Right hindlimb (tissue), 1 donor: ENCODE measurements at places on chromosomes 7 and 10.

DNA sequence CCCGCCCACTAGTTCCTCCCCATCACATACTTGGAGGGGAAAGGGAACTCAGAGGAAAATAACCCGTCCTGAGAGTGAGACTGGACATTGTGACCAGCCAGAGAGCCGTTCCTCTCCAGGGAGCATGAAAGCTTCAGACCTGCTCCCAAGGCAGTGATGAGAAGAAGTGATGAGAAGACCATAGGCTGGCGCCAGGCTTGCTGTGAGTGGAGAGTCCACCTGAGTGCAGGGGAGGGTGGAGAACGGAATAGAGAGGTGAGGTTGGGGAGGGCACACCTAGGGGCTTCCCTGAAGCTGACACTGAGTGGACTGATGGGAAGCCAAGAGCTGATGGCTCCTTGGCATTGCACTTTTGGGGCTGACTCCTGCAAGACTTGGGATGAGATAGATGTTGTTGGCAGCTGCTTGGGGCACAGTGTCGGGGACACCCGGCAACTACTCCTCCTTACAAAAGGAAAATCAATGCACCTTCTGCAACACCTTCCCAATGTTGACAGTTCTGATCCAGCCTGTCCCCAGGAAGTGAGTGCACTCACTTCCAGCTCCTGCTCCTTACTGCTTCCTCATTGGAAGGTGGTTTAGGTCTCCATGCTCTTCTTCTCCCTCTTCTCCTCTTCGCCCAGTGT lies 79.4 kb downstream of the EMX2 start:
- DNase-seq, result no peak

- DNase-seq, result no peak
Measured at GRCh38 chr10:124578231-124579010, 116.8 kb downstream of the LHPP start.

- no peak for DNase-seq
Measured at GRCh38 chr10:76350583-76350982, 919.2 kb downstream of the LRMDA start.

DNA sequence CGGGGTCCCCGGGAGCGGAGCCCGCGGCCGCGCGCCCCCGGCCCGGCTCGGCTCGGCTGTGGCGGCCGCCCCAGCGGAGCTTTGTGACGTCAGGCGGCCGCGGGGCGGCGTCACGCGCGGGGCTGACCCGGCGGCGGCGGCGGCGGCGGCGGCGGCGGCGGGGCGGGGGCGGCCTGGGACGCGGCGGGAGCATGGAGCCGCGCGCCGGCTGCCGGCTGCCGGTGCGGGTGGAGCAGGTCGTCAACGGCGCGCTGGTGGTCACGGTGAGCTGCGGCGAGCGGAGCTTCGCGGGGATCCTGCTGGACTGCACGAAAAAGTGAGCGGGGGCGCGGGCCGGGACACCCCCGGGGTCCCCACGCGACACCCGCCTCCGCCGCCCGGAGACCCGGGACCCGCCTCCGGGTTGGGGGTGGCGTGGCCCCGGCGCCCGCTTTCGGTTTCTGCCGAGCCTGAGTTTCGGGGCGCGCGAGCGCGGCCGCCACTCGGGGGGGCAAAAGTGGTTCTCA lies at the start of gene PWWP2B:
Gene PWWP2B (plus strand): TSS at position 165 of the 506 bp plus-strand sequence. CDS start 27 bp downstream, at position 192.
- no peak for DNase-seq

GRCh38 chr10:27439101-27439500 lies 65.0 kb upstream of the RAB18 start:
- no peak for DNase-seq

GRCh38 chr7:157863906-157864810 lies 527.4 kb downstream of the DNAJB6 start:
- DNase-seq, result no peak

GRCh38 chr10:32295027-32295426 lies 51.9 kb downstream of the EPC1 start:
- no peak for DNase-seq

DNA sequence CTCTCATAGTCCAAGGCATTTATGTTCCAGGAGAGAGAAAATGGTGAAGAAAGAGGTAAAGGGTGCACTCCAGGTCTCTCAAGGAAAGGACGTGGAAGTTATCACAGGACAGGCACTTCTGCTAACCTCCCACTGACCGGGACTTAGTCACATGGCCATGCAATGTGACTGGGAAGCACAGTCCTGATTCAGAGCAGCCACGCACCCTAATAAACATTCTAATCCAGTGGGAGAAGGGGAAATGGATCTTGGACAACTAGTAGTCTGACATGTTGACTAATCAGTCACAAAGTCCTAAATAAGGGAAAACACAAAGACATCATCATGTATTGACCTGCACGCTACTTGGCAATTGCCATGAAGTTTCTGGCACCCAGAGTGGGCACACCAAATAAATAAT lies 417.5 kb upstream of the ZMIZ1 start:
- DNase-seq, result no peak

DNA sequence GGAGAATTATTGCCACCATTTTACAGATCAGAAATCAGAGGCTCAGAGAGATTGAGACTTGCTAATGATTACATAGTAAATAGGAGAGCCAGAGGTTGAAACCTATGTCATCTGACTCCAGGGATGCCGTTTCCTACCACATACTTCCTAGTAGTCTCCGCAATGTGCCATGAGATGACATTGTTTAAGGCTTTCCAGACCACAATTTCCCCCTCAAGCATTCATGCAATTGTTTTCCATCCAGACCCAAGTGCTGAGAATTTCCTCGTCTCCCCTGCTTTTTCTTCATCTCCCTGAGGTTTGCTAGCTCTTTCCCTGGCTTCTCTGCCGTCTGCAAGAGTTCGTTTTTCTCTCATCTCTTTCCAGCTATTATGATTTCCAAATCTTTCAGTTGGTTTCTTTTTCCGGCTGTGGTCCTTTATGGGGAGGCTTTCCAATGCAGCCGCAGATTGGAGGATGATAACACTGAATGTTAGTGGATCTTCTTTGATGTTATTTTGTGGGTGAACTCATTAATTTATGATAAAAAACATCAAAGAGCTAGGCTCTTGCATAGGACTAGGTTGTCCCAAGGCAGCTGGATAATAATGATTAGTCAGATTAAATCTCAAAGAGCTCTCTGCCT lies 6.9 kb upstream of the GOLGA7B start:
- no peak for DNase-seq

DNA sequence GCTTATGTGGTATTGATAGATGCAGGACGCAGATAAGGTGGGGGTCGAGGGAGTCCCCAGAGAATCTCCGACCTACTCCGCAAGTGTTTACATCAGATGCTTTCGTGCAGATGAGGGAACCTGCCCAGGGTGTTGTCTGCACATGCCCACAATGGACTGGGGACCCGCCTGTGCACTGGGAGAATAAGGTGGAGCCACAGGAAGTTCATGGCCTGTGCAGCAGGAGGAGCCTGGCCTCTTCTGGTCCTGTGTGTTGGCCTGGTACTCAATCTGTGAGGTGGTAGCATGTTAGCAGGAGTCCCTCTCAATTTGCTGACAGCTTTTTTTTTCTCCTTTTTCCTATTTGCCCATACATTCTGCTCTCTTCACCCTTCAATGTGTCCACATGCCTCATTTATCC lies 54.1 kb upstream of the AKR1C1 start:
- DNase-seq, result no peak

GRCh38 chr7:104179178-104179577 lies 28.6 kb downstream of the ORC5 start:
- DNase-seq, result no peak

- no peak for DNase-seq
Measured at GRCh38 chr7:147997636-147998035, 592.9 kb upstream of the C7orf33 start.

- DNase-seq, result no peak
Measured at GRCh38 chr10:33041783-33042437, 83.9 kb upstream of the ITGB1 start.

- no peak for DNase-seq
Measured at GRCh38 chr10:6217611-6218010, 14.9 kb downstream of the PFKFB3 start.

- no peak for DNase-seq
Measured at GRCh38 chr10:48803801-48804584, 119.3 kb downstream of the WDFY4 start.

DNA sequence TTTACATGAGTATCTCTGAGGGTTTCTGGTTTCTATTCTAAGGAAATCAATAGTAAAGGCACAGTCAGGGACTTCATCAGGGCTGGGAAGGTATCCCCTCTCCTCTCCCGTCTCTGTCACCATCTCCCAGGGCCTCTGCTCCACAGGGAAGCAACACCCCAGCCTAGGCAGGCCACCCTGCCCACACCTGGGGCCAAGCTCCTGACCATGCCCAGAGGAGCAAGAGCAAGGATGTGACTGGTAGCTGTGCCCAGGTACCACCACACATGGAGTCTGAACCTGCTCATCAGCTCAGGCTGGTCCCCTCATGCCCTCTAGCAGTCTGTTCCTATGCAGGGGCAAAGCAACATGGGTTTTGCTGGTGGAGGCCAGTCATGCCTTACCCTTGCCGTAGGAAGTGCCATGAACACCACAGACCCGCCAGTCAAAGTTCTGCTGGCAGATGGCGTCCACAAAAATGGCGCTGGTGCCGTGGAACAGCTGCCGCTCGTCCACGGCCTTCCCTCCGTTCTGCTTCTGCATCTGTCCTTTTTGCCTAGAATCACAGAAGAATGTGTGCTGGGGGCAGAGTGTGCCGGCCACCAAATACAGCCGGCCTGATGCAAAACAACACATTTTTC lies 36.8 kb downstream of the PARP12 start:
- DNase-seq, result no peak

DNA sequence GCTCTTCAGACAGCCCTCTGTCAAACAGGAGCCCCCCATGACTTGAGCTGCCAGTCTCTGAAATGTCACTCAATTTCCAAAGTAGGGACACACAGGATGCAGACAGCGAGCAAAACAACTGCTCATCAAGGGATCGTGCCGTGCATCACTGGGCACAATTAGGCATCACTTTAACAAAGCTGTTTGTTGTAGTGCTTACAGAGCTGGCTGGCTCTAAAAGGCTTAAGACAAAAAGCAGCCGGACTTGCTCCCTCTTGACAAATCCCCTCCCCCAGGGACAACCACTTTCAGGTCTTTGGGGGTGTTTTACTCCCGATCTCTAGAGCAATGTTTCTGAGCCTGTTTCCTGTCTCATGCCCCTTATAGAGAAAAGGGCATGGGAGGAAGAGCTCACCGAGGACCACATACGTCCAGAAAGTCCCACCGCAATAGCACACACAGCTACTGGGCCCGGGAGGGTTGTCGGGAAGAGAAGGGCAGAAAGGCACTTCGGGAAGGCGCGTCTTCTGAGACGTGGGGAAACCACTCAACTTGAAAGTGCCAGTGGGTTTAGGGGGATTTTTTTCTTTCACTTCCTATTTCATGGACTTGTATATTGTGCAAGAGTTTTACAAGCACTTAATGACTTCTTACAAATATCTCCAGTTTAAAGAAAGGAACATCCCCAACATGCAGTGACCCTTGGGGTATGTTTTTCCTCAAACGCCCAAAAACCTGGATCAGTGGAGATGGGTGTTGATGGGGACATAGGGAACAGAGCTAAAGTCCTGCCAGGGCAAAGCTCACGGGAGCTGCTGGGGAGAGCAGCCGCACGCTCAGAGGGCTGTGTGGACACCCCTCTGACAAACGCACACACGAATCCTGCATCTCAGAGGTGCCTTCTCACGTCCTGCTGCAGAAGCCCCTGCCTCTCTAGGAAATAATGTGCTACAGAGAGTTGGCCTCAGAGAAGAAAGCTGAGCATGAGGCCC lies 27.1 kb downstream of the LRRC20 start:
- no peak for DNase-seq
